ENCODE measurements at places on chromosomes 7 and 10. TPM values are rescaled to one million over a fixed set of nuclear protein-coding genes. Genes with fewer than 3 reads are reported as not detected.

Gene STAG3
- 0.43 TPM for total RNA-seq

Gene ZNF485
- total RNA-seq = 1.7 TPM

Gene CFAP69
- 3.6 TPM for total RNA-seq

Gene KIAA1549
- total RNA-seq = 1.4 TPM

Gene PKD1L1
- total RNA-seq = 2.5 TPM

Gene ANAPC16
- total RNA-seq = 171 TPM

Gene ASB4
- total RNA-seq = 1.2 TPM

Gene NUPR2
- total RNA-seq = not detected

Gene C7orf33
- total RNA-seq = not detected

Gene IFIT1B
- 0.81 TPM for total RNA-seq

Gene WIPF3
- total RNA-seq = 11.6 TPM

Gene CADPS2
- total RNA-seq = 6.3 TPM

Gene NRAP
- total RNA-seq = 1,029 TPM

Gene ALKBH4
- 6.5 TPM for total RNA-seq

Gene NKX2-3
- not detected for total RNA-seq

Gene LRRD1
- 0.43 TPM for total RNA-seq

GRCh38 chr7:154171422-154171821 is 119.2 kb downstream of the DPP6 start:
- no peak for DNase-seq

- DNase-seq = no peak
Observed at GRCh38 chr10:15295537-15296325, 75.4 kb downstream of the FAM171A1 start.

- no peak for DNase-seq
Observed at GRCh38 chr7:30634634-30635201, 40.0 kb downstream of the GARS1 start.

- DNase-seq = peak; percentile 91
Observed at GRCh38 chr10:79929409-79929904, 19.4 kb downstream of the SFTPD start.

DNA sequence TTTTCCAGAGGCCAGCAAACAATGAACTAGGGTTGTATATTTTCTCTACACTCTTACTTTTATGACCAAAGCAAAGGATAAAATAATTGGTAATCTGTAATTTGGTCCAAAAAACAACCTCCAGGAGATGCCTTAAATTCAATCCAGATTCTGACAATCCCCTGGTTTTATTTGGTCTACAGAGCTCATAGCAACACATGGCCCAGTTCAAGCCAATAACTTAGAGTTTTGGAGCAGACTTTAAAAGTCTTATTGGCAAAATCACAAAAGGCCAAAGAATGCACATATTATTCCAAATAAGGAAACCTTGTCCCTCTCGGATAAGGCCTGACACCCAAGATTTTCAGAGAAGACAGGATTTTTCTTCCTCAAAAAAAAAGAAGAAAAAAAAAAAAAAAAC is 51.9 kb downstream of the SORBS1 start:
- DNase-seq = no peak

- no peak for DNase-seq
Observed at GRCh38 chr10:61899997-61900828, 1.3 kb upstream of the ARID5B start.

GRCh38 chr7:71454981-71455380 is 323.0 kb downstream of the GALNT17 start:
- DNase-seq = no peak

GRCh38 chr10:68118657-68119056 is 9.4 kb downstream of the MYPN start:
- no peak for DNase-seq

GRCh38 chr10:49666054-49666615 is 13.3 kb upstream of the C10orf53 start:
- no peak for DNase-seq

GRCh38 chr10:29917311-29917710 is 142.1 kb downstream of the JCAD start:
- no peak for DNase-seq

GRCh38 chr10:36688717-36689116 is 436.7 kb upstream of the ANKRD30A start:
- no peak for DNase-seq

DNA sequence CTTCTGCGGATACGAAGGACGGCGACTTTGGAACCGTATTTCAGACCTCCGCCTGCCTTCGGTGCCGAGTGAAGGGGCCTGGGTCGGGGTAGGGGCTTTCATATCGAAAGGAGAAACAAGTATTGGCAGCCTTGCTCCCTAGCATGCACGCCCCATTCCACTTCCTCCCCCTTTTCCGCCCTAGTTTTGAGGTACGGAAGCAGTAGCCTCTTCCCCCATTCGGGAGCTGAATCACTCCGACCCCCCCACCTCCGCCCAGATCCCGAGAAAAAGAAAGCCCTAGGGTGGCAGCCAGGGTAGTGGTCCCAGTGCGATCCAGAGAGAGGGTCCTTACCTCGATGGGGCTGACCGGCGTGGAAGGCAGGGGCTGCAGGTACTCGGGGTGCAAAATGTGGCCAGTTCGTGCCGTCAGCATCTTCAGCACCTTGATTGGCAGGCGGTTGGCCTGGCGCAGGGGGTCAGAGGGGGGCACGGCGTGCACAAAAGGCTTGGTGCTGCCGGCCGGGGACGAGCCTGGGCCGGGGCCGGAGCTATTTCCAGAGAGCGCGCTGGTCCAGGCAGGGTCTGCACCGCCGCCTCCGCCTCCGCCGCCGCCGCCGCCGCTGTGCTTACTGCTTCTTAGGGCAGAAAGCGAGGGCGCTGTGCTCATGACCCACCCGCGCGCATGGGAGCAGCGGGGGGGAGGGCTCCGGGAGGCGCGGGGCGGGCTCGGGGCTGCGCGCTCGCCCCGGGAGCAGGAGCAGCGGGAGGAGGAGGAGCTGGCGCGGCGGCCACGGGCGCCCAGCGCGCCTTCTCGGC is 594 bp downstream of the ZNF503 start:
- no peak for DNase-seq

- DNase-seq = no peak
Observed at GRCh38 chr10:122331615-122332446, 42.7 kb upstream of the PLEKHA1 start.

DNA sequence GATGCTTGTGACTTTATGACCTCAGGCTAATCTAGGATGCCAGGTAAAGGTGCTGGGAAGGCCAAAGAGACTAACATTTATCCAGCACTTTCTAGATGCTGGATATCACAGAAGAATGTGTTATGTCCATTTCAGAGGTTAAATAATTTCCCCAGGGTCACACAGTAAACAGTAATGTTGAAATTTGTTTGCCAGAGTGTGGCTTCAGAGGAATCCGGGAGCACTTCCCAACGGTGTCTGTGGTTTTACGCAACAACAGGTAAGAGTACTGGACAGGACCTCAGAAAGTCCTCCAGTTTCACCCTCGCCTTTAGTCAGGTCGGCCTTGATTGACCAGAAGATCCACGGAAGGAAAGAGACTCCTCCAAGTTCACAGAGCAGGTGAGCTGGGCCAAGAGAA is 1.7 kb downstream of the SHTN1 start:
- DNase-seq = no peak

DNA sequence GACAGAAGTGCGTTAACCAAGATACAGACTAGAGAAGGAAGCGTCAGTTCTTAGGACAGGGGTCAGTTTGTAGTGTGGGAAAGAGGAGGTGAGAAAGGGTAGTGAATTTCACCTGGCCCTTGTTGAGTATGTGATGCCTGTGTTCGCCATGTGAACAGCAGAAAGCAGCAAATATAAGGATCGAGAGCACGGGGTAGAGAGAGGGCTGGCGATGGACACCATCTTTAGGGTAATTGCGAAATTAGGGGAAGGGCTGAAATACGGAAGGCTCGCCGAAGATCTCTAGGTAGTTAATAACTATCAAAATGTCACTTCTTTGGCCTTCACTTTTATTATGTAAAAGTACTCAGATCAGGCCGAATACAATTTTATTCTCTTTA is 6.2 kb upstream of the MEST start:
- no peak for DNase-seq

DNA sequence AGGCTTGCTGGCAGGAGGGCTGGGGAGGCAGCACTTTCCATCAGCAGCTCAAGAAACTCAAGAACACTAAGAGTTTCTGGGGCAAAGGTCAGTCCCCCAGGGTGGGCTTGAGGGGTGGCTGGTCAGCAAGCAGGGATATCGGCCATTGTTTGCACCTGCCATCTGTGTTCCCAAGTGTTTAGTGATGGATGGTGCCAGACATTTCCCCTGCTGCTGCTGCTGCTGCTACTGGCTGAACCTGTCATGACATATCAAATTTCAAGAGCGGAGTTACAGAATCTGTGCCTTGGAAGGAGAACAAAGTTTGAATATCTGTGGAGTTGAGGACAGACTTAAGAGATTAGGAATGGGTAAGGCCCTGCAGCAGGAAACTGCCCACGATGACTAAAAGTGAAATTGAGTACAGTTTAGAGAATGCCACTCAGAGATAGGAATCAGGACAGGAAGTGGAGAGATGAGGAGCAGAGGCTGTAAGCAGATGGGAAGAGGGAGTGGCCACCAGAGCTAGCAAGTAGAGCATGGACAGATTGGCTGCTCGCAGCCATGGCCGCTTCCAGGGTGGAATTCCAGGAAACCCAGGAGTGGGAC is 39.2 kb upstream of the PPP1R3C start:
- no peak for DNase-seq

DNA sequence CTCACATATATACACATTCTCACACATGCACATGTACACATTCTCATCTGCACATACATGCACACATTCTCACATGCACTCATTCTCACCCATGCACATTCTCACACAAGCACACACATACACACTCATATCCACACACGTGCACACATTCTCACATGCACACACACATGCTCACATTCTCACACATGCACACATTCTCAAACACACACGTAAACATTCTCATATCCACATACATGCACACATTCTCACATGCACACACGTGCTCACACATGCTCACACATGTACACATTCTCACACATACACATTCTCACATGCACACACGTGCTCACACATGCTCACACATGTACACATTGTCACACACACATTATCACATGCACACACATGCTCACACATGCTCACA is 260.6 kb downstream of the PTPRN2 start:
- peak; percentile 43 for DNase-seq

- no peak for DNase-seq
Observed at GRCh38 chr7:26978146-26978545, 113.8 kb upstream of the SKAP2 start.

DNA sequence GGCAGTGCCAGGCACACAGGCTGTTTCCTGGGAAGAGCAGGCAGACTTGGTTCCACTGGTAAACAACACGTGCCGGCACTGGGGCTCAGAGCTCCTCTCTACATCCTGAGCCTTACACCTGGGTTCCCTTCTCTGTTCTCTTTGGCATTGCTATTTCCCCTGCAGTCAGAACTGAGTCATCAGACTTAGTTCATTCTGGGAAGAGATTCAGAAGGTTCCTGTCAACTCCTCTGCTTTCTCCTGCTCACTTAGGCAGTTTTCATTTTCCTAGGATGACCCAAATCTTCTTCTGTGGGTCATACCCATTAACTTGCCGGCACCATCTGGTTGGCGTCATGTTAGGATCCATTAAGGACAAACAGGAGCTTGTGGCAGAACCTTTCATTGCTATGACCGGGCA is 33.4 kb upstream of the LRRC18 start:
- DNase-seq = no peak

DNA sequence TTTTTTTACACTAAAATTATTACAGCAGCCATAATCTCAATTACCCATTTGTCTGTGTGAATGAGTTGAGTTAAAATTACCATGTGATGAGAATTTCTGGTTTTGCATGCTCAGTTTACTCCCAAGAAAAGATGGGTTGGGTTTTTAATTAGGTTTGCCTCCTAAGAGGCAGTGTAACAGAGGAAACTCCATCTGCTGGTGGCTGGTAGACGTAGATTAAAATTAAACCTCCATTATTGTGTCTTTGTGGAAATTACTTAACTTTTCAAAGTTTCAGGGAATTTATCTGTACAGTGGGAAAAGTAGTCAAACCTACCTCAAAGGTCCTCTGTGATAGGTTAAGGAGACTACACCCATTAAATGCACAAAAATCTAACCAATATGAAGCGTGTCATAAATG is 954.2 kb downstream of the PCDH15 start:
- no peak for DNase-seq

GRCh38 chr10:110770243-110770642 is 101.5 kb upstream of the PDCD4 start:
- DNase-seq = no peak

DNA sequence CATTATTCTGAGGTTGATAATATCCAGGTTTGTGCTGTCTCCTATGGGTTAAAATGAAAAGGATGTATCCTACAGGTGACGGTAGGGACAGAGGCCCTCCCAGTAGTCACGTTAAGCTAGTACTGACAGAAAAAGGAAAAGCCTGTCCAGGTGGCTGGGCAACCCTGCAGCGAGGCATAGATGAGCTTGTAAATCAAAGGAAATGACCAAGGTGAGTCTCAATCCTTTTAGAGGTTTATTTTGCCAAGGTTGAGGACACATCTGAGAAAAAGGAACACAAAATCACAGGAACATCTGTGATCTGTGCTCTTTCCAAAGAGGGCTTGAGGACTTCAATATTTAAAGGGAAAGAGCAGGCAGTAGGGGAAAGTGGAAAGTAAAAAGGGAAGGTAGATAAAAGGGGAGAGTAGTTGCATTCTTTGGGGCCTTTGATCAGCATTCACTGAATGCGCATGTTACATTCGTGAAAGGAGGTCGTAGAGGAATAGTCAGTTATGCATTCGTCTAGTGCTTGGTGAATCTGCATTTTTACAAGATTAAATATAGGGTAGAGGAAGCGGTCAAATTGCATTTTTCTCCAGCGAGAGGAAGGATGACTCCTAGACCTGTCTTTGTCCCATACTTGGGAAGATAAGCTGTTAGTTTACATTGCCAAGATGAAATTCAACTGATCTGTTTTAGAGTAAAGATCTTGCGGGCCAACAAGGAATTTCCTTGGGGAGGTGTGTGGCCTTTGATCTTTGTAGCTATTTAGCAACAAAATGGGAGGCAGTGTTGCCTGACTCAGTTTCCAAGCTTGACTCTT is 884 bp upstream of the GSTO1 start:
- no peak for DNase-seq

DNA sequence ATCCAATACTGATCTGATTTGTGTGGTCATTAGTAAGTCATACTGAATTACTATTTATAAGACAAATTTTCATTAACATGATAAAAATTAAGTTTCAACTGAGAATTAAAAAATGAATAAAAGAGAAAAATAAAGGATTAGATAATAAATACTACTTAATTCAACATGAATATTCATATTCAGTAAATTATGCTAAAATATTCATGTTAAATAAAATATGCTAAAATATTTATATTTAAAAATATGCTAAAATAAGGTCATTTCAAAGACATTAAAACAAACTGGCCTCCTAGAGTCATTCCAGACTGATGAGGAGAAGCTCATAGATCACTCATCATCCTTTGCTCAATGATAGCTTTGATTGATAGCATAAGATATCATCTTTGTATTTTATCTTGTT is 16.7 kb upstream of the TMEM106B start:
- no peak for DNase-seq

DNA sequence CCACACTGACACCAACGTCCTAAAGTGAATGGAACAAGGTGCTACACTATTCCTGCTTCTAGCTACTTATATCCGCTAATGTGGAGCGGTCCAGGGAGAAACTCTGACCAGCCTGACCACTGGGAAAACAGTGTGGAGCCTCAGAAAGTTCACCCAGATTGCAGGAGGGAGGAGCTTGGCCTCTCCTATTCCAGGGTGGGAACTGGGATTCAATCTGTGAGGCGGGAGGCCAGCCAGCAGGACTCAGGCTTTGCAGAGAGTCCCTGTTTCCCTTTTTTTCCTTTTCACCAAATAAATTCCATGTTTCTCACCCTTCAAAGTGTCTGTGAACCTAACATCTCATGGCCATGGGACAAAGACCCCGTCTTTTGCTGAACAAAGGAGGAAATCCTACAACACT is 86.4 kb upstream of the SEMA3C start:
- no peak for DNase-seq

Measured in cardiac septum (tissue), 1 donor.